ENCODE measurements at places on chromosomes 1 and 21.

- DNase-seq = peak; percentile 8
Measured at GRCh38 chr1:72636631-72637030, 354.3 kb upstream of the NEGR1 start.

DNA sequence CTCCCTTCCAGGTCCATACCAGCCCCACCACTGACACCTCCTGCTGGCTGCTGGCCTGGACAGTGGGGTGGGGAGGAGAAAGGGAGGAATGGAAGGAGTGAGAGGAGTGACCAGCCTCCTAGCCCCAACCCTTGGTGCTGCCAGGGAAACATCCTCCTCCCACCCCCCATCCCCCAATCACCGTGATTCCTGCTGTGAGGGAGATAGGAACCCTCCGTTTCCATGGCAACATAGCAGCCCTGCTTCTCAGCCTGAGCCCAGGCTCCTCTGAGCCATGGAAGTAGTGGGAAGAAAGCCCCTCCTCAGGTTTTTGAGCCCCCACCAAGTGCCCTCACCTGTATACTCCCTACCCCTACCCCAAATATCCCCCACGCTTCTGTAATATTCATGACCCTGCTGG, 44.4 kb upstream of the SCMH1 start:
- no peak for DNase-seq

GRCh38 chr1:32960819-32961355, 3.7 kb downstream of the RNF19B start:
- DNase-seq = no peak

GRCh38 chr1:173314656-173315055, 107.5 kb upstream of the TNFSF4 start:
- no peak for DNase-seq

DNA sequence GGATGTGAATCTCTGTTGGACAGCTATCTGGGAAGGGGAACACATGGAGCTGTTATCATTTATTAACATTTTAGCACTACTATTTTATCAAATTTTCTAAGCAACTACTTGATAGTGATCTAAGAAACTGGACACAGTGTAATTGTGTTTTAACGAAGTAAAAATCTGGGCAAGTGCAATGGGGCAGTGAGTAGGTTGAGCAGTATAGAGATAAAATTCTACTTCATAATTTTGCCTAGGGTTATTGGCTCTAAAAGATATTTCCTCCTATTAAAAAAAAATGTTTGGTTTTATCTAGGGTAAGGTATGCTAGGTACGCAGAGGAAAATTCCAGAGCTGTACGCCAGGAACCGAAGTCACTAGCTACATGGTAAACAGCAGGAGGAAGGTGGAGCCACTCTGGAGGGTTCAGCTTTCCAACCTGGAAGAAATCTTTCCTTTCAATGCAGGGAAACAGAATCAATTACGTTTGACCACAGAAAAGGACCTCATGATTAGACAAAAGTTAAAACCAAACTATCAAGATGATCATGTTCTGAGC, 43.3 kb downstream of the BCAR3 start:
- DNase-seq = no peak

DNA sequence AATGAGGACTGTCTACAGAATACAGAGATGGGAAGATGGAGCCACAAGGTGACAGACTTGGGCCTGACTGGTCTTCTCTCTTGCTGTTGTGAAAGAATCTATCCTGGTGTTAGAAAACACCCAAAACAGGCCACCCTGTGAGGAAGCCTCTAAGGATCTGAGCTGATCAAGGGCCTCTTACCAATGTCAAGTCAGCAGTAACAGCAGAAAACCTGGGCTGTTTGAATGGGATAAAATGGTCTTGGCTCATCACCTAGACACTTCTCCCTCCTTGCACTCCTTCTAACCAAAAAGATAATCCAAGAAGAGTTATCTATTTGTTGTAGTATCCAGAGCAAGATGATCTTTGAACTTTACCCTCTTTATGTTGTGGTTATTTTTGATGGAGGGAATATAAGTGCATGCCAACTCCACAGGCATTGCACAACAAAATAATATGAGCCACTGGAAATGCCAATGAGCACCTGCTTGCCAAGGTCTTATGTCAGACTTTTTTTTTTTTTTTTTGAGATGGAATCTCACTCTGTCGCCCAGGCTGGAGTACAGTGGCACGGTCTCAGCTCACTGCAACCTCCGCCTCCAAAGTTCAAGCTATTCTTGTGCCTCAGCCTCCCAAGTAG, 32.8 kb upstream of the ZNF281 start:
- no peak for DNase-seq

DNA sequence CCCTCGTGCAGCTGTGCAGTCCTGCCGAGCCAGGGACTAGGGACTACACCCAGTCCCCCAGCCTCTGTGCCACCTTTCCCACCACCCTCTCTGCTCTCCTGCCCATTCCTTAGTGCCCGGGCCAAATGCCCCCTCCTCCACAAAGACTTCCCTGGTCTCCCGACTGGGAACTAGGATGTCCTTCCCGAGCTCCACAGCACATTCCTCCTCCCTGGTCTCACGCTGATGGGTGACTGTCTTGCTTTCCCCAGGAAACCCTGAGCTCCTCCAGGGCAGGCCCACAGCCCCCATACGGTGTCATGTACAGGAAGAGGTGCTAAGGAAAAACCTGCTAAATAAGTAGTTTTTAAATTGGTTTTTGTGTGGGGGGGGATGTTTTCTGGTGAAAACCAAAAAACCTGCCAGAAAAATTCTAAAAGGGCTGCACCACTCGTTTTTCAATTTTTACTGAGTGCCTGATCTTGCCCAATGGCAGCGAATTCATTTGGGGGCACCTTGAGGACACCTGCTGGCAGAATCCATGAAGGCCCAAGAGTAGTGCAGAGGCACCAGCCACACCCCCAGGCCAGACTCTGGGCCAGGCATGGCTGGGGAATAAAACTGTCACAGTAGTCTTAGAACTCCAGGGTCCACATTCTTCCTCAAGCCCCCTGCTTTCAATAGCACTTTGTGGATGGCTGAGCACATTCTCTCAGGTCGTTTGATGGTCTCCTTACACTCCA, 50.4 kb downstream of the GLIS1 start:
- no peak for DNase-seq

DNA sequence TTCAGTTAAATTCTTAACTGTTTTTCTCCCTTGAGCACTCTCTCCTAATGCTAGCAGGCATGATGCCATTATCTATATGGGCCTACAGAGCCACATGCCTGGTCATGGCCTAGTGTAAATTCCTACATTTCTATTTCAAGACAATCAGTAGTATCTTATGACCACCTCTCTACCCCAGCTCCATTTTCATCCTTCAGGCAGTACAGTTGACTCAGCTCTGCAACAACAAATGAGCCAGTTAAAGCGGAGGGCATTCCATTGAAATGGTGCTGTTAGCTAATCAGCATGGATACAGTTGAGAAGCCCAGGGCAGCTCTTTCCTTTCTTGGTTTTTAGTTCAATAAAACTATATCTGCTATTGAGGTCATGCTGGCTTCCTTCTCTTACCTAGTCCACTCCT, 150.0 kb downstream of the PPP1R12B start:
- peak; percentile 59 for DNase-seq

DNA sequence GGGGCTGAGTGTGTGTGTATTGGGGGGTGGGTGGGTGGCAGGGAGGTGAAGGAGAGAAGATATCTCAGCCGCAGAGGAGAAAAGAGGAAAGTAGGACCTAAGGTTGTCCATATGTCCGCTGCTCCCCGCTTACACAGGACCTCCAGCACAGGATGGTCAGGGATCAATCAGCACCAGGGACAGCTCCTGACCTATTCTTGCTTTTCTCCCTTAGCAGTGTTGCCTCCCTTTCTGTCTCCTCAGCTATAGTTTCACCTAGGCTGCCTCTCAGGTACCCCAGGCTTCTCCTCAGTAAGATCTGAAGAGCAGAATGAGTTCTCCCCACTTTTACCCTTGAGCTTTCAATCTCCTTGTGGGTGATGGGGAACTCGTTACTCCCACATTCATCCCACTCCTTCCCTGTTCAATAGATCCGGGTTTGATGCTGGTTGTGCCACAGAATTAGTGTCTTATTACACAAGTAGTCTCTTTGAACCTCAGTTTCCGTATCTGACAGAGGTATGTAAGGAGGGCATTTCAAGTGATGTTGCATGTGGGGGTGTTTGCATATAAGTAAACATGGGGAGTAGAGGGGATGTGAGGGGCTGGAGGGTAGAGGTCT, 1.4 kb upstream of the DPH2 start:
- DNase-seq = no peak

Data from brain microvascular endothelial cell (primary cell).